Spinal cord (tissue), 10 donors: ENCODE measurements at places on chromosomes 16 and 17. TPM values are rescaled to one million over a fixed set of nuclear protein-coding genes. Genes with fewer than 3 reads are reported as not detected.

GRCh38 chr16:88645941-88646340 is 4.9 kb downstream of the CYBA start:
- DNase-seq: no peak

DNA sequence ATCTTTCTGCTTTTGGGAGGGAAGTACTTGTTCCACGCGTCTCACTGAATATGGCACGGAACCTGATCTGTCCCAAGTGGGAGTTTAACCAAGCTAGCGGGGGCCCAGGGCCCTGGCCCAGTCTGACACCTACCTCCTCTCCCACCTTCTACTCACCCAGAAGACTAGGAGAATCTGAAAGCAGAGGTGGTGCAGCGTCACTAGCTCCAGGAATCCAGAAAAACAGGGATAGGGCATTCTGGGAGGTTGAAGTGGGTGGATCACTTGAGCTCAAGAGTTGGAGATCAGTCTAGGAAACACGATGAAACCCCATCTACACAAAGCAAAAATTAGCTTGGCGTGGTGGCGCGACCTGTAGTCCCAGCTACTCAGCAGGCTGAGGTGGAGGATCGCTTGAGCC is 163.5 kb upstream of the ZNF267 start:
- no peak for DNase-seq

DNA sequence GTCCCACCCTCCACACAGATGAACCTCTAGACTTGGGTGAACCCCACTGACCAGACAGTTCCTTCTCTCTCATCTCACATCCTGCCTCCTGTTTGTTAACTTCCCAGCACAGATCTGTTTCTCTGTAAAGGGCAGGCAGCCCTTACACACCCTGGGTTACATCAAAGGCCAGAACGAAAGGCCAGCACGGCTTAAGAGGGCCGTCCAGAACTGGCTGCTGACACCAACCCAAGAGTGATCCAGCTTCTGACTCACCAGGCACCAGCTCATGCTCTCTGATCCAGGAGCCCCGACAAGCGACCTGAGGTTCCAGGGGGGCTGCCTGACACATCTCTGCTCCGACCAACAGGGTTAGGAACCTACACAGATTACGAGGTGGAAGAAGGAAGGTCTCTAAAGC is 86.9 kb downstream of the MRM3 start:
- DNase-seq: no peak

DNA sequence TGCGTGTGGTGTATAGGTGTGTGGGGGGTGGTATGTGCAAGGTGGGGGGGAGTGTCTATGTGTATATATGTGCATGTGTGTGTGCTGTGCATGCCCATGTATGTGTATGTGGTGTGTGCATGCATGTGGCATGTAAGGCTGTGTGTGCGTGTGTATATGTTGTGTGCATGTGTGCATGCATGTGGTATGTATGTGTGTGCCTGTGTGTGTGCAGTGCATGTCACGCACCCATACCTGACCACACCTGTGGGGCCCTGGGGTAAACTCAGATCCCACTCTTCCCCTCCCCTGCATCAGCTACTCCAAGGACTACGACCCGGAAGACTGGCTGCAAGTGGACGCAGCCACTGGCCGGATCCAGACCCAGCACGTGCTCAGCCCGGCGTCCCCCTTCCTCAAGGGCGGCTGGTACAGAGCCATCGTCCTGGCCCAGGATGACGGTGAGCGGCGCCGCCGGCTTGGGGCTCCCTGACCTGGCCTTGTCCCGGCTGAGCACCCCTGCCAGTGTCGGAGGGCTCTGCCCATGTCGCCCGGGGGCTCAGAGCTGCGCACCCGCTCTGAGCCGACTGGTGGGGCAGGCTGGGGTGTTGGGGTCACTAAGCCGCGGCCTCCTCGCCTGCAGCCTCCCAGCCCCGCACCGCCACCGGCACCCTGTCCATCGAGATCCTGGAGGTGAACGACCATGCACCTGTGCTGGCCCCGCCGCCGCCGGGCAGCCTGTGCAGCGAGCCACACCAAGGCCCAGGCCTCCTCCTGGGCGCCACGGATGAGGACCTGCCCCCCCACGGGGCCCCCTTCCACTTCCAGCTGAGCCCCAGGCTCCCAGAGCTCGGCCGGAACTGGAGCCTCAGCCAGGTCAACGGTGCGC is 9.1 kb downstream of the SLC22A31 start:
- no peak for DNase-seq

- DNase-seq: no peak
Measured at GRCh38 chr16:7997966-7998365, 592.3 kb downstream of the TMEM114 start.

DNA sequence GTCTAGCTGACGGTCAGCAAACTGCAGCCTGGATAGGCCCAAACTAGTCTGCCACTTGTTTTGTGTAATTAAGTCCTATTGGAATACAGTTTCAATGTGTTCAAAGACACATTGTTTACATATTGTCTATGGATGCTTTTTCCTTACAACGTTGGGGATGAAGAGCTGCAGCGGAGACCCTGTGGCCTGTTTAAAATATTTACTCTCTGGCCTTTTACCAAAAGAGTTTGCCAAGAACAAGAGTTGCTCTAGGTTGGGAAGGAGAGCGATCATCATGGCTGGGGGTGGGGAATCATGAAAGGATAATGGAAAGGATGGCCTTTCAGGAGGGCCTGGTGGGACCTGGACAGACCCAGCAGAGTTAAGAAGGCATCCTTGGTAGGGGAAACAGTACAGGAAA is 274.9 kb upstream of the ZFHX3 start:
- DNase-seq: no peak

GRCh38 chr16:30918614-30919013 is 4.8 kb upstream of the FBXL19 start:
- DNase-seq: no peak

Gene TEKT1
- total RNA-seq: 2.9 TPM

Gene SPN
- 3.3 TPM for total RNA-seq

Gene CEP112
- 26.2 TPM for total RNA-seq

Gene STX1B
- 16.0 TPM for total RNA-seq

Gene DYNC1LI2
- 137 TPM for total RNA-seq

Gene LAT
- total RNA-seq: 0.40 TPM

Gene MBTPS1
- 71.3 TPM for total RNA-seq
